Amygdala (tissue), 56 donors: ENCODE measurements at places on chromosomes 6 and 20.

DNA sequence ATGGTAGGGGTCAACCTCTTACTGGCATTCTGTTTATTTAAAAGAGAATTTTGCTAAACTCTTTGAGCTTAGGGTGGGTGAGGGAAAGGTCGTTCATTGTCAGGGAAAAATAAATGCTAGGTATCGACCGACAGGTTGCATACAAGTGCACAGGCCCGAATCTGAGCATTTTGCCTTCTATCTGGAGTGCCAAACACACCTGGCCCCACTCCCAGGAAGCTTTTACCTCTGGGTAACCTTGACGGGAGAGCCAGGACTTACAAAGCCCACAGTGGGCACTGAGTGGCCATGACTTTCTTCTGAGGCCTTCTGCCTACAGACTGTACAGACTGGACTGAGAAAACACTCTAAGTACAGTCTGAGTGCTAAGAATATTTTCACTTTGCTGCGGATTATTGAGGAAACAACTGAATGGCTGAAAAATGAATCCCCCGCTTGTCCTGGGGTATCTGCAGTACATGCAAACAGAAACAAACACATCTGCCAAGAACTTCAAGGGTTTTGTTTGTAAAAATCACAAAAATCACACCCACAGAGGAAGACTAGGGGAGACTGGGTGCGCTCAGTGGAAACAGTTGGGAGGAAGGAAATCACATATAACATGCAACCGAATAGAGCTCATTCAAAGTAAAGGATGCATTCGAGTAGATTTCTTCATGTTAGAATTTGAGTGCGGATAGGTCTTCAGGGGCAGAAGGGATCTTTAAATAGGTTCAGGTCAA lies 152.8 kb downstream of the NFATC2 start:
- no peak for DNase-seq

- no peak for DNase-seq
These were observed 45.3 kb upstream of the MYB start for GRCh38 chr6:135135835-135136234.

DNA sequence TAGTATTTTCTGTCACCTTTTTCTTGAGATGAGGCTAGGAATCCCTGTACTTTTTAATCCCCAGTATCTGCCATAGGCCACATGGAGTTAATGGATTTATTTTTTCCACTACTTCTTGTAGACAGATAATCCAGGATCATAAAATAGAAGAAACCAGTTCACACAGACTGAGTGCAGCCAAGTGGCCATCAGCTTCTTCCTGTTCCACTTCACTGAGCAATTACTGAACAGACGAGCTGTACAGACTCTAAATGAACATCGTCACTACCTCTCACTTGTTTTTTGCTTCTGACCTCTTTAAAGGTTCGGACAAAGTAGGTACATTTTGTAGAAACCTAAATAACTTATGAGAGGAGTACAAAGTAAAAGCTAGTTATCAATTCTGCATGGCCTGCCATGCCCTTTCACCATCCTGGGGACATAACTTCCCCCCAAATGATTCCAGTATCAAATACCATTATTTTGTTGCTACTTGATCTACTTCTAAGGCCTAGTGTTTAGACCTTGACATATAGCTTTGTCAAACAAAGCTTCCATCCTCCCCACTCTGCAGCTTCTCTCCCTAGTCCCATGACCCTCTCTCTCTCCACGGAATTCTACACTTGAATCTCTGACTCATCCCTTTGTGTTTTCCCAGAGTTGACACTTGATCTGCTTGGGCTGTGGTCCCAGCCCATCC lies 34.4 kb upstream of the ARHGAP18 start:
- DNase-seq, result no peak

DNA sequence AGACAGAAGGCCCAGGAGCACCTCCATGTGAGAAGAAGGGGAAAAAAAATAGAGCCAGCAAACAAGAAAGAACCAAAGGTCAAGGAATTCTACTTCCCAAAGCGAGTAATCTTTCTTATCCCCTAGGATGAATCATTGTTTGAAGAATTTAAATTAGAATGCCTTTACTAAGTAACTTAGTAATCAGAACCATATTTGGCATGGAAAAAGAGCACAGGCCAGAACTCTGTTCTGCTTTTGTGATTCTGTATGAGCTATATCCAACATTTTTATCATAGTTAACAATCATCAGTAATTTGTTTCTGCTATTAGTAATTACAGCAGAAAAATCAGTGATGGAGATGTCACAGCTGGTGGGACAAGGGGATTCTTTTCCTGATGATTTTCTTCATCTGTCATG lies 228.8 kb upstream of the FAM83B start:
- no peak for DNase-seq

GRCh38 chr6:145904868-145905267 lies 59.3 kb downstream of the SHPRH start:
- no peak for DNase-seq

- DNase-seq, result no peak
These were observed 43.8 kb upstream of the XRN2 start for GRCh38 chr20:21259346-21259745.

GRCh38 chr6:107114926-107115694 lies at the start of gene BEND3:
Gene BEND3, minus strand, starts transcription at chr6:107115515. Its CDS starts 16,230 bp downstream, at chr6:107099285.
- DNase-seq, result peak; percentile 46
